ENCODE measurements at places on chromosomes 2 and 18.

- DNase-seq, result no peak
Observed at GRCh38 chr2:225600865-225601264, 201.4 kb downstream of the NYAP2 start.

- DNase-seq, result no peak
Observed at GRCh38 chr18:49161627-49162026, 210.9 kb upstream of the SMAD7 start.

DNA sequence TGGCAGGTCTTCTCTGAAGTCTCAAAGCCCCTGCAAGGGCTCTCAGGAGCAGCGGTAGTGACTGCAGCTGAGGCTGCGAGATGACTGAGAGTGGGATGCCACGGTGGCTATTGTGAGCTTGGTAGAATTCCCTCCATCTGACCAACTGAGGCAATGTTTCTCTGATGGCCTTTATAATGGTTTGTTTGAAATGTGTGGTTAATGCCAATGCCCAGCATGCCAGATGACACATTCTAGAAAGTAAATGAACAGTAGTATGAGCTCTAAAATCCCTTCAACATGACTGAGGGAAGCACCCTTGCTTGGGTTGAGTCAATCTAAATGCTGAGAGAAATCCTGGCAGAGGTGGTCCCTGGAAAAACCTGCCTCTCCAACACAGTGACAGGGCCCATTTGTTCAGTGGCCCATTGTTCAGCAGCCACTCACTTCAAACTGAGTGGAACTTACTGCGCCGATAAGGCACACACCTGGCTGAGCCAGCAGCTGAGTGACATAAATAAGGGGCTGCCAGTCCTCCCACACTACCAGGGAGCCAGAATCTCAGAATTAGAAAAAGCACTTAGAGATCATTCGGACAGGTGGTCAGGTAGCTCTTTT, 31.7 kb downstream of the SULT1C2 start:
- DNase-seq, result no peak

DNA sequence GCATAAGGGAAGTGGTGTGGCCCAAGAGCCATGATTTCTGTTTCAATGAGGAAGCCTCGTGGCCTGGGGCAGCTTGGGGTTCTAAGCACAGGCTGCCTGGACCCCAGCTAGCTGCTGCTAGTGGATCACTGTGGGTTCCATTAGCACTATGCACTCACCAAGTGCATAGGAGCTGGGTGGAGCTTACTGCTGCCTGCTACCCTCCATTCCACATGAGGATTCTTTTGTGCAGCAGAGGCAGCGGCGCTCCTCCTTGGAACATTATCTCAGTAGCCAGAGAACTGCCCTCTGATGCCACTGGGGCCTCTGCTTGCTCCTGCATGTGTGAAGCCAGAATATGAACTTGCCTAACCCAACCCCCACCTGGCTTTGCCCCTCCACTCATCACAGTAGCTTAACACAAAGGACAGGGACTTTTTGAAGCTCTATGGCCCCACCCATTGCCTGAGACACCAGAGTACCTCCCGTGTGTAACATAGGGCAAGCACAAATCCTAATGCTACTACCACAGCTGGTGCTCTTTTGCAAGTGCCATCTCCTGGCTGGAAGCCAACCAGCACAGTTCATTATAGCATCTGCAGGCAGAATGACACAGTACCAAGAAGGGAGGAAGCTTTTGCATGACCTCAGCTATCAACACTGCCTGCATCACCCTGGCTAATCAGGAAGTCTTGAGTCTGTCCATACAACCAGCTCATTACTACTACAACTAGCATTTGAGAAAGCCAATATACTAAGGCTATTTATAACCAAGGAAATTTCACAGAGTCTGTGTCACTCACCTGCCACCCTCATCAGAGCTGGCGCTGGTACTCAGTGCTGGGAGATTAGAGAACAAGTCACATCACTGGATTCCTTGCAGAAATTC, 297.0 kb upstream of the GULP1 start:
- DNase-seq, result peak; percentile 66

DNA sequence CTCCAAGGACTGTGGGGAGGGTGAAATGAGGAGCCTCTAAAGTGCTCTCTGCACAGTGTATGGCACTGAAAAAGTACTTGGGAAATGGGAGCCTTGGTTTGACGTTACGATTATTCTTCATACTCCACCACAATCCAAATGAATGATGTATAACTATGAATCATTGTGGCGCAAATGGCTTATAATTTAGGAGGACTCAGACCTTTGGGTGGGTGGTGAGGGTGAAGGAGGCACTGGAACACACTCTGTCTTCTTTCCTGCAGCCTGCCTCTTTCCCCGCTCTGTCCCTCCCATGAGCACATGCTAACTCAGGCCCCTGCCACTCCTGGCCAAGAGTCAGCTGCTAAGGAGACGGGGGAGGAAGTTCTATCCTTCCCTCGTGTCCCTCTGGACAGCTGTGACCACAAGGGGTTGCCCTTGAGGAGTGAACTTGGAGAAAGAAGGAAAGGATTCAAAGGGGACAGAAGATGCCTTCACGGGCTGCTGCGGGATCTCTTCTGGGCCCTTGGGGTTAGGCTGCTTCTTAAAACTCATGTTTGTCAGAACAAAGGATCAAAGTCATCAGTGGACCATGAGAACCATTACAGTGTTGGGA, 36.5 kb downstream of the POLR1A start:
- no peak for DNase-seq

DNA sequence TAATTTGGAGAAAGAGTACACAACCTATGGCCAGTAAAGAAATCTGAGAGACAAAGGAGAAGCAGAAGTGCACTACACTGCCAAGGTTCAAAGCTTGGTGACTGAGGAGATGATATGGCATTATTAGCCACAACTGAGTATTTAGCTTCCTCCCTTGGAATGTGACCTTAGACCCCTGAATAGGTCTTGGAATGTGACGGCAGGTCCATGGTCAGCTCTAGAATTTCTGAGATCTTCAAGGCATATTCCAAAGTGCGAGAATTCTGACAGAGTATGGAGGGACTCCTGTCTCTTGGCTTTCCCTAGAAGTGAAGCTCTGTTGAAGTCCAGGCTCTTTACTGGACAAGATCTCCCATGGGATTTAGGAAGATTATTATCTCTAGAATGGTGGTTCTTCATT, 130.0 kb upstream of the FN1 start:
- DNase-seq, result no peak
